ENCODE measurements at places on chromosomes 6 and 20. TPM values are rescaled to one million over a fixed set of nuclear protein-coding genes. Genes with fewer than 3 reads are reported as not detected.

The CYP21A2 gene
- total RNA-seq: 0.37 TPM

The CCM2L gene
- total RNA-seq: not detected

The CD24 gene
- total RNA-seq: not detected

DNA sequence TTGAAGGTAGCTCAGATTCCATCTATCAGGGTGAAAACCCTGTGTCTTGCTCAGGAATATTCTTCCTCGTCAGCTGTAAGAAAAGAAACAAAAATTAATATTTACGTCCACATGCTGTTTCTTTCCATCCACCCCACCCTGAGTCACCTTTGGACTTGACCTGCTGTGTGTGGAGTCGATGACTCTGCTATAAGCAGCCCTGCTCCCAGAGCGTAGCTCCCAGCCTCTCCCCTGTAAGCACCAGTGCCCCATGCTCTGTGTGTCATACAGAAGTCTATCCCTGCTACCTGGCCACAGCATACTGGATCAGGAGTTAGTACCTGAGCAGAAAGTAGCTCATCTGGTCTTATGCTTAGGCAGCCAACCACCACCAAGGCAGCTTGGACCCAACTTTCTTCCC, 223.6 kb downstream of the SOD2 start:
- no peak overlapping the region for H3K4me3 ChIP-seq
- H3K36me3 ChIP-seq: no peaks in the 10 kb centered on the region
- H3K27me3 ChIP-seq: no peaks in the 10 kb centered on the region
- H3K27ac ChIP-seq: no peak overlapping the region

- H3K4me1 ChIP-seq: peaks cover 28% of the 10 kb centered on the region
- peak overlapping the region; percentile 90 for H3K27ac ChIP-seq
- no peaks in the 10 kb centered on the region for H3K36me3 ChIP-seq
These were observed 5.4 kb upstream of the TUBB2A start for GRCh38 chr6:3162565-3163247.

DNA sequence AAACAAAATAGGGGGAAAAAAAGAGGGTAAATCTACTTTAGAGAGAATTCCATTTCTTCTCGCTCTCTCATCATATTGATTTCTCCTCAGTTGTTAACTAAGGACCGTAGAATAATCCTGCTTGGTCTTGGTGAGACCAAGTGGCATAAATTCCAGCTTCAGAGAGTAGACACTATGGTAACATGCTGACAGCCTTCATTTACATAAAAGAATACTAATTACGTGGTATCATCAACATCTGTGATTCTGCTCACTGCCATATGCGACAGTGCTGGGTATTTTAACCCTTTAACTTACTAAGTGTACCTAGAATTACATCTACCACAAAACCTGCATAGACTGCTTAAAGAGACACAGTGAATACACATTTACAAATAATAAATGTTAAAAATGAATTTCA, 27.1 kb downstream of the TOMM6 start:
- H3K27ac ChIP-seq: no peak overlapping the region
- DNase-seq: no peak
- H3K27me3 ChIP-seq: no peaks in the 10 kb centered on the region
- no peak overlapping the region for H3K4me3 ChIP-seq

DNA sequence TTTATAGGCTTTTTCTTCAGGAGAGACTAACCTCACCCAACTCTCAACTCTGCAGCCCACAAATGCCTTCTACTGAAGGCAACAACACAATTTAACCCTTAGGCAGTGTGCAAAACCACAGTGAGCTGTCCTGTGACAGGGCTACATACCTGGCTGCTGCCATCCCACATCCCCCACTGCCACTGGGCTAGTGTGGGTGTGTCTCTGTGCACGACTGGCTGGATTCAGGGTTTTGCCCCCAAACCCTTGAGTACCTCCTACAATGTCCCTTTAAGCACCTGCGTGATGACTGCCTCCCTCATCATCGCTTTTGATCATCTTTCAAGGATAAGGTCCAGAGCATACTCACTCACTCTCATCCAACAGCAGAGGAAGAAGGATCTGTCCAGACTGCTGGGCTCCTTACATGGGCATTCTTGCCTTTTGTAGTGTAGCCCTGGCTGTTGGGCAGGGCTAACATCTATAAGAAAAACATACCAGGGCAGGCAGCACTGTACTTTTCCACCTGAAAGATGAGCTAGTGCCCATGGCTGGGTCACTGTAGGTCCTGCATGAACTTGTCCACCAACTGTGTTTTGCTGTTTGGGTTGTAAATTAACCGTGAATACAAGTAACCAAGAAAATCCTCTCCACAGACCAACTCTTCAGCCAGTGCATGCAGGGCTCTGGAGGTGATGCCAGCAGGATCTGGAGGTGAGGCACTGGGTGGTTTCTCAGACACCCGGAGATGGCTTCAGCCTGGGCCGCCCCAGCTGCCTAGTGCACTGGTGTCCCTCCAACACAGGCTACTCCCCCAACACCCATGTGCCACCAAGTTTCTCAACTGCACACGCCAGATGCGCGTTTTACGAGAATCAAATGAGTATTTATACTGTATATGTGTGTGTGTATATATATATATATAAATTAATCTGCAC, 45.2 kb downstream of the PLCG1 start:
- no peak overlapping the region for H3K4me3 ChIP-seq
- no peak for DNase-seq
- peaks cover 5% of the 10 kb centered on the region for H3K4me1 ChIP-seq
- H3K36me3 ChIP-seq: no peaks in the 10 kb centered on the region
- no peak overlapping the region for H3K27ac ChIP-seq

- H3K27ac ChIP-seq: no peak overlapping the region
- no peak overlapping the region for H3K4me3 ChIP-seq
- peaks cover 13% of the 10 kb centered on the region for H3K4me1 ChIP-seq
- peaks cover 50% of the 10 kb centered on the region for H3K36me3 ChIP-seq
These were observed 21.0 kb downstream of the RNASET2 start for GRCh38 chr6:166935353-166935752.

GRCh38 chr6:73209117-73209516, 16.2 kb downstream of the KHDC1L start:
- no peak overlapping the region for H3K4me3 ChIP-seq
- no peaks in the 10 kb centered on the region for H3K4me1 ChIP-seq
- H3K36me3 ChIP-seq: no peaks in the 10 kb centered on the region

GRCh38 chr6:143449714-143450452, 612 bp downstream of the ADAT2 start:
- H3K27ac ChIP-seq: peak overlapping the region; percentile 71
- no peaks in the 10 kb centered on the region for H3K36me3 ChIP-seq

- no peak overlapping the region for H3K4me3 ChIP-seq
- no peaks in the 10 kb centered on the region for H3K36me3 ChIP-seq
- H3K4me1 ChIP-seq: no peaks in the 10 kb centered on the region
These were observed 62.9 kb downstream of the MRPL14 start for GRCh38 chr6:44064089-44064947.

DNA sequence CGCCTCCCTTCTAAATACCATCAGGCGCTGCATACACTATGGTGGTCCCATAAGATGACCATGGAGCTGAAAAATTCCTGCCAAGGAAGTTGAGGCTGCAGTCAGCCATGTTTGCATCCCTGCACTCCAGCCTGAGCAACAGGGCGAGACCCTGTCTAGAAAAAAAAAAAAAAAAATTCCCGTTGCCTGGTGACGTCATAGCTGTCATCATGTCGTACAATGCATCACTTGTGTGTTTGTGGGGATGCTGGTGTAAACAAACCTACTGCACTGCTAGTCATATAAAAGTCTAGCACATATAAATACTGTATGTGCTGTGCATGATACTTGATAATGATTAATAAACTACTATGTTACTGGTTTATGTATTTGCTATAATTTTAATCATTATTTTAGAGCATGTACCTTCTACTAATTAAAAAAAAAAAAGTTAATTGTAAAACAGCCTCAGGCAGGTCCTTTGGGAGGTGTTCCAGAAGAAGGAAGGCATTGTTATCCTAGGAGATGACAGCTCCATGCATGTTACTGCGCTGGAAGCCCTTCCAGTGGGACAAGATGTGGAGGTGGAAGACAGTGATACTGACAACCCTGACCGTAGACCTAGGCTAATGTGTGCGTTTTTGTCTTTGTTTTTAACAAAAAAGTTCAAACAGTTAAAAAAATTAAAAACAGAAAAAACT, 132.6 kb downstream of the BANF2 start:
- H3K27ac ChIP-seq: no peak overlapping the region
- DNase-seq: no peak
- H3K4me1 ChIP-seq: no peaks in the 10 kb centered on the region
- no peak overlapping the region for H3K4me3 ChIP-seq
- H3K27me3 ChIP-seq: no peaks in the 10 kb centered on the region
- no peaks in the 10 kb centered on the region for H3K36me3 ChIP-seq

DNA sequence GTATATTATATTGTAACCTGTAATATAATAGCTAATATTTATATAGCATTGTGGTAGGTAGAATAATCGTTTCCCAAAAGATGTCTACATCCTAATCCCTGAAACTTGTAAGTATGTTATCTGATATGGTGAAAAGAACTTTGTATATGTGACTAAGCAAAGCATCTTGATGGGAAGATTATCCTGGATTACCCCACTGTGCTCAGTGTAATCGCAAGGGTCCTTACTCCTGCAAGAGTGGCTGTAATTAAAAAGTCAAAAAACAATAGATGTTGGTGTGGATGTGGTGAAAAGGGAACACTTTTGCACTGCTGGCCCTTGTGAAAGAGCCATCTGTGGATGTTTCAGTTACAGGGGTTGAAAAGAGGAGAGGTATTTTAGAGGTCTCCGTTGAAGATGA, 95.2 kb downstream of the EDN1 start:
- H3K4me1 ChIP-seq: no peaks in the 10 kb centered on the region
- H3K36me3 ChIP-seq: no peaks in the 10 kb centered on the region
- H3K27ac ChIP-seq: no peak overlapping the region
- no peak overlapping the region for H3K4me3 ChIP-seq
- DNase-seq: no peak
